ENCODE measurements at places on chromosomes 1 and 21.

- no peak for DNase-seq
Measured at GRCh38 chr1:117760069-117760468, 154.2 kb downstream of the TENT5C start.

GRCh38 chr1:98417820-98418219, 243.7 kb upstream of the SNX7 start:
- no peak for DNase-seq

DNA sequence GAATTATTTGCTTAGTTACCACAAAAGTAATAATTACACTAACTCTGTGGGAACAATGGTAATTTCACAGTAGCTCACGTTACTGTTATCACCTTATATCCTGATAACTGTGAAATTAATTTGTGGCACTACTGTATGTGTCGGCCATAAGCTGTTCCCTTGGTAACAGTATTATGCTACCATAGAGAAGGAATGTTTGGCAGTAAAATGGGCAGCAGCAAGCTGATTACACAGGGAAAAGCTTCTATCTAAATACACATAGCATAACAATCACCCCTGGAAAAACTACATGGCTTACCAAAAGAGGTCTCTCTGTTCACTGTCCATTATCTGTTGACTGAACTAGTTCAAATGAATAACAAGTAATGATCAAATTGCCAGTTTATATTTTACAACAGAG, 124.1 kb downstream of the DPYD start:
- no peak for DNase-seq

DNA sequence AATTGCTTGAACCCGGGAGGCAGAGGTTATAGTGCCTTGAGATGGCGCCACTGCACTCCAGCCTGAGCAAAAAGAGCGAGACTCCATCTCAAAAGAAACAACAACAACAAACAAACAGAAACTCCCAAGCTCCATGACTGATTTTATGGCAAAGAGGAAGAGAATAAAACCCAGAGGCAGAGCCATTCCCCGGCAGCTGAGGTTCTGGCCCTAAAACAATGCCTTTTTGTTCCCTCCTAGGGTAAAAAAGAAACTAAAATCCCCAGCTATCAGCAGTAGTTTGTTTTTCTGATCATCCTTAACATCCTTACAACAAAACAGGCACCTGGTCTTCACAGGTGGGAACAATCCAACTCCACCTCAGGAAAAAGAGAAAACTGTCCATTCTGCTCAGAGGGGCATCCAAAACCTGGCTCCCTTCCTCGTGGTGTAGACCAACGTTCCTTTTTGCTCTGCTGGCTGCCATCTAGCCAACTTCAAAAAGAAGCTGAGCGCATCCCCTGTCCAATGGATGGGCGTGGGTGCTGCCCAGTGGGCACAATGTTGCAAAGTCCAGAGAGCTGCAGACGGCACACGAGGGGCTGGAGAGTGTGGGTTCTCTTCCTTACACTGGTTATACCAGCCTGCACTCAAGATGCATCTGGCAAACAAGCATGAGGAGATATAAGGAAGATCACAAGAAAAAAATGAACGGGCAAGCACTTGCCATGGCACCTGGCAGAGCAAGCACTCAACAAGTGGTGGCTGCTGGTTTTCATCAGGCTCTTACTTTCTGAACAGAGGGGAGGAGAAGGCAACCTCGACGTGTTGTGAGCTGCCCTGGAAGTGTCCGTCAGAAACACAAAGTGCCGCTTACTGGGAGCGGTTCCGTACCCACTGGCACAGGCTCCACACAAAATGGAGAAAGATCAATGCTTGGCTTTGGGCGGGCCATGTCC, 54.7 kb downstream of the SLC66A1 start:
- DNase-seq, result no peak

DNA sequence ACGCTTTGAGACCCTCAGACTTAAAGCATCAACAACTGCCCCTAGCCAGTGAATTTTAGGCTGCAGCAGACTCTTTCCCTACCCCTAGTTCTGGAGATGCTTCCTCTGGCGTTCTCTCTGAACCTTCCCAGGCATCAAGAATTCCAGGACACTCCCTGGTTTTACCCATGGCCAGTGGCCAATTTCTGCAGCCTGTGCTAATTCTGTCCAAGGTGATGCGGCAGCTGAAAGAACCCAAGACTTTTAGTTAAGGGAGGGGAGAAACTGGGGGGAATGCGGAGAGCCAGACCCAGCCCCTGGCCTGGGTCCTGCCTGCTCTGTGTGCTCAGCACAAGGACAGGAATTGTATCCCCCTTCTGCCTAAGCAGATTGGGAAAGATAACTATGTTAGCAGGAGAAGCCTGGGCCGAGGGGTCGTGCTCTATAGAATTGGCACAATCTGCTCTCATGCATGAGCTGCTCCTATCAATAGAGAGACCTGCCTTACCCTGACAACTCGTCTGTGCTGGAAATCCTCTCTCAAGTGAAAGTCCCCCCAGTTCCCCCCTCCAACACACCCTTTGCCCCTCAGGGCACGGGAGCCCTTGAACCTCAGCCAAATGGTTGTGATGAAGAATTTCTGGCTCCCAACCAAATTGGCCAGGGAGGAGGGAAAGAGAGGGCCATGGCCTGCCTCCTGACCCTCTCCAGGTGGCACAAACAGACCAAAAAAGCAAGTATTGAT, 5.4 kb upstream of the GJA8 start:
- DNase-seq, result no peak

DNA sequence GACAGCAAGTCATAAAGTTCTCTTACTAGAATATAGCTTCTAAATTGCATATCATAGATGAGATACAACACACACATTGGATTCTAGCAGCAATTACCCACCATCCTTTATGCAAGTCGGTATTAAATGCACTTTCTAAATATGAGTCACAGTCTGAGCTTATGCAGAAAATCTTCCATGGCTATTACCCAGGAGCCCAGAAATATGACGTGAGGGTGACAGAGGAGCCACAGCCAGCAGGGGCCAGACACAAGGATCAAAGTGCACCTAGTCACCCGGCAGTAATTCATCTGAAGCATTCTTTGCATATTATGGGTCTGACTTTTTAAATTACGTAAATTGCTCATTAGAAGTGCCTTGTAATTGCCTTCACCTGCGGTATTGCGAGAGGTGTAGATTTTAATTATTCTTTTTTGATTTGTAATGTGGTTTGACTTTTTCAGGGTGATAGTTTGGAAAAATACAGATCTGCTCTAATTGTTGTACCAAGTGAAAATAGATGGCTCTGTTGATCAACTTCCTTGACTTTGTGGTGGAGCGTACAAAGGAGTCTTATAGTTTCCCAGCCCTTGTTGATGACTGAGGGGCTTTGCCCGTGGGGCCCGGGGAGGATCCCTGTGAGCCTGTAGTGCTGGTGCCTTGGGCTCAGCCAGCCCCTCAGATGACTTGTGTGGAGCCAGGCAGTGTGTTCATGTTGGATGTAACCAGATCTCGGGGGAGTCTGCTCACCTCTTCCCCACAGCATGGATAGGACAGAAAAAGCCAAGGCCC, 470.0 kb upstream of the VAMP3 start:
- no peak for DNase-seq

- no peak for DNase-seq
Measured at GRCh38 chr1:162903246-162903645, 42.3 kb upstream of the CCDC190 start.

DNA sequence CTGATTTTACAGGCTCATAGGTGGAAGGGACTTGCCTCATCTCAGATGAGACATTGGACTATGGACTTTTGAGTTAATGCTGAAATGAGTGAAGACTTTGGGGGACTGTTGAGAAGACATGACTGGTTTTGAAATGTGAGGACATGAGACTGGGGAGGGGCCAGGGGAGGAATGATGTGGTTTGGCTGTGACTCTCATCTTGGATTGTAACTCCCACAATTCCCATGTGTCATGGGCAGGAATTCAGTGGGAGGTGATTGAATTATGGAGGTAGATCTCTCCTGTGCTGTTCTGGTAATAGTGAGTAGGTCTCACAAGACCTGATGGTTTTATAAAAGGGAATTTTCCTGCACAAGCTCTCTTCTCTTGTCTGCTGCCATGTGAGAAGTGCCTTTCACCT, 20.8 kb downstream of the SCYL3 start:
- DNase-seq, result no peak

DNA sequence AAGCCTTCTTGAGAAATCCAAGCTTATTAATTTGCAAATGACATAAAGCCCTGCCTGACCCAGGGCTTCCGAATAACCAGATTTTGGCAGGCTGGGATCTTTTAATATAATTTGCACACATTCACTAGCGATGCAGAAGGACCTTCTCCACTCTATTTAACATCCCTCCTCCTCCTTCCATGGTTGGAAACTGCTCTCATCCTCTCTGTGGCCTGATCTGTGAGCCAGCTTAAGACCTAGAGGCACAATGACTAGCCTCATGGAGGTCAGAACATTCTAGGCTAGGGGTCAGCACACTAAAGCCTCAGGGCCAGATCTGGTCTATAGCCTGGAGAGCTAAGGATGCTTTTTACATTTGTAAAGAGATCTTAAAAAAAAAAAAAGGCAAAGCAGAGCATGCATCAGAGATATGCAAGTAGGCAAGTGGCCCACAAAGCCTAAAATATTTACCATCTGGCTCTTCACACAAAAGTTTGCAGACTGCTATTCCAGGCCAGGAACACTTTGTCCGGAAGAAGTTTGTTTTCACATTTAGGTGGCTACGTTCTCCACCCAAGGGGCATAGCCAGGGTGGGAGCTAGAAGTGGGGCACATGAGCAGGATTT, 138.2 kb upstream of the HMGB4 start:
- no peak for DNase-seq

GRCh38 chr21:31905503-31906451, 33.0 kb downstream of the HUNK start:
- no peak for DNase-seq

GRCh38 chr1:61092642-61093041, 10.3 kb downstream of the NFIA start:
- DNase-seq, result no peak

DNA sequence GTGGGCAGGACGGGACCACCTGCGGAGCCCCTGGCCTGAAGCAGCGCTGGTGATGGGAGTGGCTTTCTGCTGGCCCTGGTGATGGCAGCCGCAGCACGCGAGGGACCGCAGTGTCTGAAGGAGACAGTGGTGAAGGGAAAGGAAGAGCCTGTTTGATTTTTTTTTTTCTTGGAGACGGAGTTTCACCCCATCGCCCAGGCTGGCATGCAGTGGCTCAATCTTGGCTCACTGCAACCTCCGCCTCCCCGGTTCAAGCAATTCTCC, 40.2 kb upstream of the TRAPPC10 start:
- no peak for DNase-seq

- no peak for DNase-seq
Measured at GRCh38 chr1:216425577-216425976, 2.3 kb upstream of the USH2A start.

- no peak for DNase-seq
Measured at GRCh38 chr1:22037520-22037919, 15.0 kb upstream of the CDC42 start.

GRCh38 chr1:205633421-205633976, 1.7 kb upstream of the ELK4 start:
- DNase-seq, result peak; percentile 53

GRCh38 chr1:89611721-89612120, 21.2 kb upstream of the LRRC8C start:
- DNase-seq, result no peak

DNA sequence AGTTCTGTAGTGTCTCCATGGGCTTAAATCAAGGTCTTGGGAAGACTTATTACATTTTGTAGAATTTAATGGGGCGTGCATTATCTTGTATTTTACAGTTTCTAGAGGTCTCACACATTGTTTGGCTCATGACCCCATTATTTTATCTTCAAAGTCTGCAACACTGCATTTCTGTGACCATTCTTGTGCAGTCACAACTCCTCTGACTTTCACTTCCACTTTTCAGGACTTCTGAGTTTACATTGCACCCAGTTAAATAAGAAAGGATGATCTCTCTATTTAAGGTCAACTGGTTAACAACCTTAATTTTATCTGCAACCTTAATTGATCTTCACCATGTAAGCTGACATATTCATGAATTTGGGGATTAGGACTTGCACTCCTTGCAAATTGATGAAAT, 1186.6 kb downstream of the MRPL39 start:
- no peak for DNase-seq

- no peak for DNase-seq
Measured at GRCh38 chr1:91816031-91816430, 69.9 kb downstream of the TGFBR3 start.

GRCh38 chr1:80891871-80892270, 908.9 kb upstream of the ADGRL2 start:
- DNase-seq, result no peak

GRCh38 chr1:41616563-41616962, 132.1 kb upstream of the EDN2 start:
- DNase-seq, result no peak

GRCh38 chr1:153233448-153233847, 16.1 kb downstream of the PRR9 start:
- no peak for DNase-seq

- no peak for DNase-seq
Measured at GRCh38 chr1:198793714-198794113, 154.9 kb downstream of the PTPRC start.

GRCh38 chr1:24981631-24982005, 51.5 kb upstream of the RUNX3 start:
- no peak for DNase-seq

GRCh38 chr1:201542309-201543035, 3.5 kb downstream of the NAV1 start:
- no peak for DNase-seq

DNA sequence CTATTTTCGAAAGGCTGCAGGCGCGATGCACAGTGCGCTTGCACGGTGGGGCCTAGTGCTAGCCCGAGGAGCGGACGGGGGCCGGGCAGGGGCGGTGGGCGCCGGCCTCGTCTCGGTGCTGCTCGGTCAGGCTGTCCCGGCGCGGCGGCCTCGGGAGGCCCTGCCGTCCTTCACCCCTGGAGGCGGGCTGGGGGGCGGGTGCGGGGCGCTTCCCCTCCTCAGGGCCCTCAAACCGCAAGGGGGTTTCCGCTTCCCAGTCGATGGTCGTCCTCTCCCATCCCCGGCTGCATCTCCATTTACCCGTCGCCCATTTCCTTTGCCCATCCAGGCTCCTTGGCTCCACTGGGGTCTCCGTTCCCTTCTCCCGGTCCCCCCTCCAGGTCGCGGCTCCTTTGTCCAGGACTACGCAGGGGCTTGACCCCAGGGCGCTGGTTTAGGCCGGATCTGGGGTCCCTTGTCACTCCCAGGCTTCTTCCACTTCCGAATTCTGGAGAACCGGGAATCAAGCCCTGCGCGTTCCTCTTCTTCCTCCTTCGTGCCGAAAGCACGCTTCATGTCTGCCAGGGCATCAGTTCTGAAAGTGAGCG, 196.3 kb upstream of the LMO4 start:
- DNase-seq, result no peak

DNA sequence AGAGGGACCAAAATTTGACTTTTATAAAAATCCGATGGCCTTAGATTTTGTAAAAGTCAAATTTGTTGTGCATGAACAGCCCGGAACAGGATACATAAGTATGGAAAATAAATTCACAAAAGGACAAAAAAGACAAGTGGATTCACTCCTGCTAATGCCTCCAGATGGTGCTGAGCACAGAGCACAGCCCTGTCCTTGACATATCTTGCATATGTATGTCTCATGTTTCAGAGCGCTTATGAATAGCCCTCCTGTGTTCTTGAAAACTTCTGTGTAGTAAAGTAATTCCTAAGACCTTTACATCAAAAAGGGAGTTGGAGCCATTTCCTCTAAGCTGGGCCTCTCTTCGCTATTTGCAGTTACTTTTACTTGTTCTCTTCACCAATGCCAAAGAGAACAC, 110.7 kb upstream of the RAB3GAP2 start:
- DNase-seq, result no peak
